ENCODE measurements at places on chromosomes 5 and 9.

DNA sequence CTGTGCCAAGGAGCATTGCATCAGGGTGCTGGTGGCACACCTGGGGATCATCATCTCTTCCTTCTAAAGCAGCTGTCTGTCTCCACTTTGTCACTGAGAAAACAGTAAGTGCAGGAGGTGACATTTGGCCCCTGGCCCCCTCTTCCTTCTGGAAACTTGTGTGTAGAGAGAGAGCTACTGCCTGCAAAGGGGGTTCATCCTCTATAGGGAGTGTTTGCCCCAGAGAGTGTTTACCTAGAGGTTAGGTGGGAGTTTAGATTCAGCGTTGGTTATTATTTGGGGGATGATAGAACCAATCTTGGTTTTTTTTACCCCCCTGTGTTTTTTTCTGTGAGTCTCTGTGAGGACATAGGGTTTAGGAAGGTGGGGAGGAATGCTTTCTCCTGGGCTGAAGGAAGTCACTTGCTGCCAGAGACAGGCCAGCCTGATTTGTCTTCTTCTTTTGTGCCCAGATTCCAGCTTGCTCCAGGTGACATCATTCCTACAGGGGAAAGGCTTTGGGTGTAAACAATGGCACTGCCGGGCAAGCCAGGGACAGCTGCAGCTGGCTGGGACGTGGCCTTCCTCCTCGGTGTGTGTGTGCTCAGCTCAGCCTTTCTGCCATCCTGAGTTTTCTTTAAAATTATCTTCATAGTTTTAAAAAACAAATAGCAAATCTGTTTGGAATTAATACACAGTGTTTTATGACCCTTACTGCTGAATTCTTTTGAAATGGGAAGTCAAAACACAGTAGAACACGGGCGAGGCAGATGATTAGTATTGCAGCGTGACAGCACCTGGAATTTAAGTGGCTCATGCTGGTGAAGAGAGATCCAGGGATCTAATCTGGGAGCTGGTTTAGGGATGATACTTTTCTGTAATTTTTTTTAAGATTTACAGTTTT lies 24.5 kb downstream of the PRRC2B start:
- DNase-seq = peak; percentile 51

GRCh38 chr5:151019331-151019730 lies 1.1 kb upstream of the GPX3 start:
- DNase-seq = no peak

- DNase-seq = no peak
These were observed 54.9 kb upstream of the RPS23 start for GRCh38 chr5:82332886-82333615.

DNA sequence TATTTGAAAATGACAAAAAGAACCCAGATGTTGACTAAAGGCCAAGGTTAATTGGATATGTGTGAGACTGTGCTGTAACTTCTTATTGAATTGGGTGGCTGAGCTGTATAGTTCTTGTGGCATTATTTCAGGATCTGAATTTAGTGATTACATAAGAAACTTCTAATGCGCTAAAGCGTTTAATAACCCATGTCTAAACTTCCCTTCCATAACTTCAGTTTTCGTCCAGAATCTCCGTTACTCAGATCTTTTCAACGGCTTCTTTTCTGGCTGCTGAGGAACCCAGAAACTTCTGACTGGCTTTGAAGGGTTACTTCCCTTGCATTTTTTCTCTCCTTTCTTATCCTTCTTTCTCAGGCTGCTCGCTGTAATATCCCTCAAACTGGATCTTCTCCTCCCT lies 28.1 kb upstream of the C9orf72 start:
- no peak for DNase-seq

DNA sequence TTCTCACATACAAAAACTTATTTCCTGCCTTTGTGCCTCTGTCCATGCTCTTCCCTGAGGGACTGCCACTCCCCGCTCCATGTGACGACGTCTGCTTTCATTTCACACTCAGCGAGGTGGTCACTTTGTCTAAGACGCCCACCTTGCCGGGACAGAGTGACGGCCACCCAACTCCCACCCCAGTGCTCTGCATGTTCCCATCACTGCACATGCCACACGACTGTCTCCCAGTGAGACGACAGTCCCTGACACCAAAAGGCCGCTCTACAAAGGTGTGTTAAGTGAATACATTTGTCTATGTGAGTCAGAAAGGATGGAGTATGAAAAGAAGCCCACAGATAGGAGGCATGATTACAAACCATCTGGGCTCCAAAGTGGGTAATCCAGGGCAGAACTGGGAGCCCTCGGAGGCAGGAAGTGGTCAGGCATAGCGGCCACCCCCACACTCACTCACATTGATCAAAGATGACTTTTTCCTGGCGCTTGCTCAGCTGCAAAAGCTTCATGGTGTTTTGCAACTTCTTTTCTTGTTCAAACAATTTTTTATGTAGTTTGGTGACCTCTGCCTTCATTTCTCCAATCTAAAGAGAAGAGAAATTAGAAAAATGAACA lies 185.8 kb downstream of the CDK5RAP2 start:
- no peak for DNase-seq

DNA sequence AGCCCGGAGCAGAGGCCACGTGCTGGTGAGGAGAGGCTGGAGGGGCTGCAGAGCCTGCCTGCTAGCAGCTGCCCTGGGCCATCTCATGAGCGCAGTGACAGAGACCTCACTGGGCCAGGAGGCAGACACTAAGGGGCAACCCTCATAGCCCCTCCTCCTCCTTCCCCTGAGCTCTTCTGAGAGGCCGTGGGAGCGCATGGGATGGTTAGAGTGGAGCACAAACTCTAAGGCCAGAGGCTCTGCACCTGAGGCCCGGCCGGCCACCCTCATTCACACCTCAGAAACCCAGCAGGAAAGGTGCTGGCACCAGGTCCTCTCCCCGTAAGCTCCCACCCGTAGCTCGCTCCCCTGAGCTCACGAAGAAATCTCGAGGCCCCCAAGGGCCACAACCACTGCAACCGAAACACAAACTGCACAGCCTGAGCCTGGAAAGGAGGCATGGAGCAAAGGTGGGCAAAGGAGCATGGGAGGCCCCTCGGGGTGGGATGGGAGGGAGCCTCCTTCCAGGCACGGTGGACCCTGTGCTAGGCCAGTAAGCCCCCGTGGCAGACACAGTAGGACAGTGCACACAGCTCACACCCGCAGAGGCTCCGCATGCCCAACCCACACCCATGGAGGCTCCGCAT lies 17.7 kb downstream of the CAMSAP1 start:
- no peak for DNase-seq

DNA sequence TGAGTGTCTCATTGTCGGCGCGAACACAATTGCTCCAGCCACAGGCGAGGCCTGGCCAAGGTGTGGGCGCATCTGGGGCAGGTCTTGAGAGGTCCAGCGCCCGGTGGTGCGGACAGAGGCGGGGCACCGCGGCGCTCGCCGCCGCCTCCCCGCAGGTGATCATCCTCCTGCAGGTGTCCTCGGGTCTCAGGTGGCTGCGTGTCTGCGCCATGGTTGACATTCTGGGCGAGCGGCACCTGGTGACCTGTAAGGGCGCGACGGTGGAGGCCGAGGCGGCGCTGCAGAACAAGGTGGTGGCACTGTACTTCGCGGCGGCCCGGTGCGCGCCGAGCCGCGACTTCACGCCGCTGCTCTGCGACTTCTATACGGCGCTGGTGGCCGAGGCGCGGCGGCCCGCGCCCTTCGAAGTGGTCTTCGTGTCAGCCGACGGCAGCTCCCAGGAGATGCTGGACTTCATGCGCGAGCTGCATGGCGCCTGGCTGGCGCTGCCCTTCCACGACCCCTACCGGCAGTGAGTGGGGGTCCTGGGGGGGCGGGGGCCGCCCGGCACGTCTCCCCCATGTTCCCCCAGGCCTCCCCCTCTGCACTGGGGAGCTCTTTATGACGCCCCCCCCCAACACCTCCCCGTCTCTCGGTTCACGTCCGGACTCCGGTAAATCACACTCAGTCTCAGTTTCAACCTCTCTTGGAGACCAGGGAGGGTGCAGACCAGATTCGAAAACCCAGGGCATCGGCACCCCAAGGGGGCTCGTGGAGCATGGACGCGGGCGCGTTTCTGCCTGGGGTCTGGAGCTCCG lies 446 bp downstream of the NXNL2 start:
- DNase-seq = peak; percentile 62

GRCh38 chr9:99682870-99683269 lies 138.8 kb upstream of the NR4A3 start:
- no peak for DNase-seq

DNA sequence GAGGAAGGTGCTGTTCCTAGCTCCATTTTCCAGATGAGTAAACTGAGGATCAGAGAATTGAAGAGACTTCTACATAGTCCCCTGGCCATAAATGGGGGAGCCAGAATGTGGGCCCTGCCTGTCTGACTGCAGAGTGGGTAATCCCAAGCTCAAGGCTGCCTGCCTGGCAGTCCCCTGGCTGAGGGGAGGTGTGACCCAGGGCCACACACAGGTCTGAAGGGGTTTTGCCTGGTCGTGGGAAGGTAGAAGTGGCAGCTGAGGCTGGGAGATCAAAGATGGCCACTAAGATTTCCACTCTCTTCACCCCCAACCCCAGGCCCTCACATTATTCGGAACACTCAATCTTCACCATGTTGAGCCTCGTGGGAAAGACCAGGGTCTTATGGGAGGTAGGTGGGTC lies 176.3 kb downstream of the MACROH2A1 start:
- no peak for DNase-seq

DNA sequence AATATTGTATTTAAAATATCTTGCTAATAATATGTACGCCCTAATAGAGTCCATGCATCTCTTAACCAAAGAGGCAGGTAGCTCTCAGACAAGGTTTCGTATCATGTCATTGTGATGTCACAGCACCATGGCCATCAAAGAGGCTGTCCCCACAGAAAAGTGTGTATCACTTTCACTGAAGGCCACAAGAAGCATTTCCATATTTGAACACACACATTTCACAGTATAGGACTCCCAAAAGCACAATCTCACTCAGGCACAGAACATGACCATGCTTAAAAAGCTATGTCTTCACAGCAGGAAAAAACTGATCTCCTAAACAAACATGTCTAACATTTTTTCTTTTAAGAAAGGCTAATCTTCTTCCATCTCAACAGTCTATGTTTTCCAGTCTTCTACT lies 133.8 kb downstream of the DENND1A start:
- DNase-seq = no peak

- no peak for DNase-seq
These were observed 22.9 kb downstream of the ELL2 start for GRCh38 chr5:95938766-95939165.

GRCh38 chr9:7570107-7570720 lies 229.4 kb downstream of the DMAC1 start:
- DNase-seq = peak; percentile 58

GRCh38 chr9:93193388-93194220 lies 9.7 kb downstream of the WNK2 start:
- peak; percentile 82 for DNase-seq

GRCh38 chr5:135832941-135833920 lies 1.2 kb upstream of the SLC25A48 start:
- no peak for DNase-seq

- peak; percentile 21 for DNase-seq
These were observed 270.9 kb downstream of the GAS1 start for GRCh38 chr9:86676396-86676795.

DNA sequence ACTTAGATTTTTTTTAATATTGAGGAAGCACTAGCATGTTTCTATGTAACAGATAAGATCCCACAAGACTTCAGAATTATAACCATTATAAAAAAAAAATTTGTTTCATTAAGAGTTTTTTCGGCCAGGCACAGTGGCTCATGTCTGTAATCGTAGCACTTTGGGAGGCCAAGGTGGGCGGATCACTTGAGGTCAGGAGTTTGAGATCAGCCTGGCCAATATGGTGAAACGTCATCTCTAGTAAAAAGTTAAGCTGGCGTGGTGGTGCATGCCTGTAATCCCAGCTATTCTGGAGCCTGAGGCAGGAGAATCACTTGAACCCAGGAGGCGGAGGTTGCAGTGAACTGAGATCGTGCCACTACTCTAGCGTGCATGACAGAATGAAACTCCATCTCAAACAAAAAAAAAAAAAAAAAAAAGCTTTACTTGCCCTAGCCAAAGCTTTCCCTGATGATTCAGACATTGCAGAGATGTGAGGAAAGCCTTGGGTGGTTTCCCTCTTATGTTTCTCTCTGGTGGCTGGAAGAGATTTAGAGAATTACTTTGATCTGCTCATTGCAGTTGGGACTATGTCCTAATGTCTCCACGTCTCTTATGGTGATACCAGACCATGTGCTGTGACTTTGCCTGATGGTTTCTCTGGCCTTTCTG lies 65.4 kb downstream of the EGFLAM start:
- no peak for DNase-seq

- DNase-seq = no peak
These were observed 56.3 kb upstream of the GPBP1 start for GRCh38 chr5:57117596-57117995.

GRCh38 chr9:99169982-99170761 lies 51.6 kb downstream of the ALG2 start:
- DNase-seq = no peak

- DNase-seq = no peak
These were observed 99.2 kb upstream of the SPATA31C2 start for GRCh38 chr9:88237479-88237961.

GRCh38 chr5:113024076-113024697 lies 47.6 kb downstream of the DCP2 start:
- no peak for DNase-seq

DNA sequence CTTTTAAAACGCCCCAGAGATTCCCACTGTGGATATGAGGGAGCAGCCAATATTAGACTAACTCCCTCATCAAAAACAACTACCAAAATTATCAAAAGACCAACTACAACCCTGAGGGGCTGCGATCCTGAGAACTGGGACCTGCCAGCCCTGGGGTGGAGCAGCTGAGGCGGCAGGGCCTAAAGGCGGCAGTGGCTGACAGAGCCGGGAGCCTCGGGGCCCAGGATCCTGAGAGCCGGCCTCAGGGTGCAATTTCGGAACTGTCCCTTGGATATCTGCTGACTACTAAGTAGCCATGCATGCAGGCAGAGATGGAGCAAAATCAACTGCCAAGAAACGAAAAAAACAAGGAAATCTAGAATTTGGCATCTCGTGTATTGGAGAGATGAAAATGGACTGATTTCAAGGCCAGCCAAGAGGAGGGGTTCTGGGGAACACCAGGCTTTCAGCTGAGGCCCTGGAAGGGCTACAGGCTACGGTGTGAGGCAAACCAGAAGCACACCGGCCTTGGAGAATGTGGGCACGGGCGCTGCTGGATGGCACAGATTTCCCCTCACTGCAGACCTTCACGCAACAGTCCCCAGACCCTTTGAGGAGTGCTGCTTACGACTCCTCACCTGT lies 63.6 kb upstream of the UBAC1 start:
- no peak for DNase-seq

GRCh38 chr5:144979516-144980264 lies 809.0 kb downstream of the KCTD16 start:
- DNase-seq = no peak

- no peak for DNase-seq
These were observed 393.2 kb upstream of the ZNF608 start for GRCh38 chr5:125139590-125139989.

DNA sequence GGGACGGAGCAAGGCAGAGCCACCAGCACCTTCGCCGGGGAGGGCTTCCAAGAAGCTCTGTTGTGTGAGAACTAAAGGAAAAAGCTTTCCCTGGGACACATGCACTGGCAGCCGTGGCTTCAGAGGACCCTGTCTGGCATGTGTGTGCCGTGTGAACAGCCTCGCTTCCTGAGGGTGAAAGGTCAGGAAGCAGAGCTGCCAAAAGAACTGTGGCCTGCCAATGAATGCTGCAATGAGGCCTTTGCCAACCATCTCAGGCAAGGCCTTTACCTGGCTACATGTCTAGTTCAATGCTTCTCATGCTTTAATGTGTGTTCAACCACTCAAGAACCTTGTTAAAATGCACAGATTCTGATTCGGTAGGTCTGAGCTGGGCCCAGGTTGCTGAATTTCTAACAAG lies 53.5 kb downstream of the NIPSNAP3B start:
- no peak for DNase-seq

All from small intestine (tissue), 16 donors.